ENCODE measurements at places on chromosomes 7 and 10.

GRCh38 chr7:157152391-157152937, 13.7 kb downstream of the UBE3C start:
- DNase-seq, result no peak

DNA sequence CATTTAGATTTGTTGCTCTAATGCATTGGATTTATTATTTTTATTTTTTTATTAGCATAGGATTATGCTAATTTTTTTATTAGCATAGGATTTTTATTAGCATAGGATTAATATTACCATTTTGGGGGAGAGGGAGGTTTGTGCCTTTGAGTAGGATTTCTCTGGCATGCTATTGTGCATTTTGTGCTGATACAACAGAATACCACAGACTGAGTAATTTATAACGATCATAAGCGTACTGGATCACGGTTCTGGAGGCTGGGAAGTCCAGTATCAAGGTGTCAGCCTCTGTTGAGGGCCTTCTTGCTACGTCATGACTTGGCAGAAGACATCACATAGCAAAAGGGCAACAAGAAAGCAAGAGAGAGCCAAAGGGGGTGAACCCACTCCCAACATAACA, 187.5 kb downstream of the XPNPEP1 start:
- DNase-seq, result no peak

GRCh38 chr10:30455816-30456215, 21.8 kb downstream of the MAP3K8 start:
- DNase-seq, result no peak

- no peak for DNase-seq
Measured at GRCh38 chr10:938941-939678, 7.6 kb upstream of the LARP4B start.

GRCh38 chr10:22372917-22373316, 27.6 kb downstream of the SPAG6 start:
- DNase-seq, result no peak

DNA sequence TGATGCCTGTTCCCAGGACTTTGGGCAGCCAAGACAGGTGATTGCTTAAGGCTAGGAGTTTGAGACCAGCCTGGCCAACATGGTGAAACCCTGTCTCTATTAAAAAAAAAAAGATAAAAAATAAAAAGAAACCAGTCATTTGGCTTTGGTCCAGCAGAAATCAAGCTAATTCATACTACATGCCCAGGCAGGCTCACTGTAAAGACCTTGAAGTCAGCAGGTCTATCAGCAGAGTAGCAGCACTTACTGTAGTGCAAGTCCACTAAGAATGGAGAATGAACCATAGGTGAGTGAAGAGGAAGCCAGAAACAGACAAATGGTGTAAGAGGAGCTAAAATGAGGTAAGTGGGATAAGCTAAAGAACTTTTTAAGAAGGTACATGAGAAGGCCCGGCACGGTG, 24.7 kb downstream of the PSPH start:
- DNase-seq, result no peak

DNA sequence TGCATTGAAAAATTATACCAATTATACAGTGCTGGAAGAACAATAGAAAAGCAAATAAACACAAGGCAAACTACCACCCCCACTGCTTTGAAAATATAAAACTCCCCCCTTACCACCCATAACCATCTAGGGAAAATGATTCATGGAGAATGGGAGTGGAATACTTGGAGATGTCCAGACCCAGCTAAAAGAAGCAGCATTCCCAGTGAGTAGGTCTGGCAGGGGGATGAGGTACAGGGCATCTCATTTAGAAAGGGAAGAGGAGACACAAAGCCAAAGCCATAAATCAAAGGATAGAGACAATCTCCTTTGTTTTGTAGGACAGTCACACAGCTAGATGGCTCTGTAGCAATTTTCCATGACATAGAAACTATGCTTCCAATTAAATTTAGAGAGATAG, 36.0 kb upstream of the DGKI start:
- DNase-seq, result no peak

DNA sequence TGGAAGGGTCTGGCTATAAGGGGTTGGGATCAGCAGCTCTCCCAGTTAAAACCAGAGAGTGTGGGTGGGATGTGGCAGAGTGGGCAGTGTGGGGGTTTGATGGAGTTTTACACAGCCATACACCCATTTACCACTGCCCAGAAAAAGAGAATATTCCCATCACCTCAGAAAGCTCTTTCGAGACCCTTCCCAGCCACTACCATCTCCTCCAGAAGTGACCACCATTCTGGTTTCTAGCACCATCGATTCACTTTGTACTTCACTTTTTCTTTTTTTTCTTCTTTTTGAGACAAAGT, 15.5 kb downstream of the BAG3 start:
- no peak for DNase-seq

- DNase-seq, result no peak
Measured at GRCh38 chr10:73935895-73936294, 25.0 kb downstream of the PLAU start.

GRCh38 chr10:79438021-79438698, 7.3 kb downstream of the ZCCHC24 start:
- peak; percentile 50 for DNase-seq

DNA sequence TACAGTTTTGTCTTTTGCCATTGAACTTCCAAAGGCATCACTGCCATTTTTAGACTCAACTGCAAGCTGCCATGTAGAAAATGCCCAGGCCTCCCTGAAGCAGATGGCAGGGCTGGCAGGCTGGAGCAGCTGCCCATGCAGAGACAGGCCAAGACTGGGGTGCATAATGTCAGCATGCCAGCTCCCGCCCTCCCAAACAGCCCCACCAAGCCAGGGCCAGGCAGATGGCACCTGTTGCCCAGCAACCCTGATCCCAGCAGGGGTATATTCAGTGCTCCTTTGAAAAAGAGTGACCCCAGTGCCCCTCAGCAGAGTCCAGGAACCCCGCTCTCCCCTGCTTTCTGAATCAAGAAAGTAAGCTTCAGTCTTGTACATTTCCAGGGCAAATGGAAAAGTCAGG, 32.6 kb downstream of the VSTM4 start:
- no peak for DNase-seq

- DNase-seq, result no peak
Measured at GRCh38 chr7:101547022-101547915, 81.8 kb downstream of the MYL10 start.

DNA sequence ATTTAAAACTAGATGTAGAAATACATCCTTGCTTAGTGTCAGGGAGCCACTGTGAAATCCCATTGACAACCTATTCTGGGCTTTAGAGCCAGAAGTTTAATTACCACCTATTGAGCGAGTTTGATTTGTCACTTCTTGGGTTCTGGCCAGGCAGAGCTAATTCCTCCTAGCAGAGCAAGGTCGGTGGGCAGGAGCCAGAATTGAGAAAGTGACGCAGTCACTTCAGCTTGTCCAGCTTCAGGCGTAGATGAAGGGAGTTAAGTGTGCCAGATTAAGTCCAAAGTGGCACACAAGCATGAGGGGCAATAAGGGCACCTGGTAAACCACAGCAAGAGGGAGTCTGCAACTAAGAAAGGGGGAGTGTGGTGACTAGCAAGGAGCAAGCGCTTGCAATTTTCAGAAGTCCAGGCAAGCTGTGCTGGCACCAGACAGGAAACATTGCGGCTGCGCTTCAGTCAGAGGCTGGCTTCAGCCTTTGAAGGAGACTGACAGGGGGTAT, 119.4 kb downstream of the ST7 start:
- peak; percentile 18 for DNase-seq

DNA sequence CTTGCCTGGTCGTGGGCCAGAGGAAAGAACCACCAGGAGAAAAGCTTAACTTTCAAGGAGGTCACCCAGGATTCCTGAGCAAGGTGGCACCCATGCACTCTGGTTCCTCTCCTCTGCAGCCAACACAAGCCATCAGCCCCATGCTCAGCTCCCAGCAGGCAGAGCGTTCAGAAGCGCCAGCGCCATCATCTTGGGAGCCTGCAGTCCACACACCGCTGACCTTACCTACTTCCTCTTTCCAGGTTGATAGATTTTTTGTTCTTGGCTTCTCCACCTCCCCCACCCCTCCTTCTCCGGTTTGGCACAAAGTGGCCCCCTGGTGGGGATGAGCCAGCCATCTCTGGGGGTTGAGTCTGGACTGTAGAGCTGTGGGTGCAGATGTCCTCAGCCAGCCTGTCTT, 1.7 kb upstream of the WDR86 start:
- peak; percentile 99 for DNase-seq

- DNase-seq, result no peak
Measured at GRCh38 chr10:90977855-90978486, 57.1 kb upstream of the ANKRD1 start.

DNA sequence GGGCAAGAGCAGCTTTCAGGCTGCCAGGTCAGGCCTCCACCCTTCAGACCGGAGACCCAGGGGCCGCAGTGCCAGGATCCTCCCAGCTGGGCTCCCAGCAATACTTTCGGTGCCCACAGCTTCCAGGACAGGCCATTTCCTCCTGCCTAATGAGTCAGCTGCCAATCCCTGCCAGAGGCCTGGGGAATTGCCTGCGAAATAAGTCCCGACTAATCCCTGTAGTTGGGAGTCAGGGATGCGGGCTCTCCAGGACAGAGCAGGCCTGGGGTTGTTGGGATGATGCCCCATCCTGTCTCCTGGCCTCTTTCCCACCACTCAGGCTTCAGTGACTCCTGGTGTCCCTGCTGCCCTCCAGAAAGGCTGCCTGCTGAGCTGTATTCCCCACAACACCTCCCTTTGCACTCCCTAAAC, 143.5 kb upstream of the UNC5B start:
- DNase-seq, result no peak

GRCh38 chr7:1912593-1913465, 242.8 kb downstream of the ELFN1 start:
- peak; percentile 73 for DNase-seq

- no peak for DNase-seq
Measured at GRCh38 chr7:64515781-64516180, 47.1 kb downstream of the ZNF680 start.

DNA sequence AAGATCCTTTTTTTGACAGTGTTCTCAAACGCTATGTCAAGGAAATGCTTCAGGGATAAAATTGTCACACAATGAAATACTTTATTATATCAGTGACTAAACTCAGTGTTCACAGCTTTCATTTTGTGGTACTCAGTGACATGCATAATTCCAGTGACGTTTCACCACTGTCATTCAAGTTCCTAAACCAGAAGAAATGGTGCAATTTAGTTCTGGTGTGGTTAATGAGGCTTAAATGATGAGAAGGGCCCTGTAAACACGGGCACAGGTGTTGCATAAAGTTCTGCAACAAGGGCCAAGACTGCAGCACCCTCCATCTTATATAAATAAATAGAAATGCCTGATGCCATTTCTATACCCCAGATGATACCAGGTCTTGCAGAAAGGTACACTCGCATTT, 1247.1 kb downstream of the GATA3 start:
- DNase-seq, result no peak

DNA sequence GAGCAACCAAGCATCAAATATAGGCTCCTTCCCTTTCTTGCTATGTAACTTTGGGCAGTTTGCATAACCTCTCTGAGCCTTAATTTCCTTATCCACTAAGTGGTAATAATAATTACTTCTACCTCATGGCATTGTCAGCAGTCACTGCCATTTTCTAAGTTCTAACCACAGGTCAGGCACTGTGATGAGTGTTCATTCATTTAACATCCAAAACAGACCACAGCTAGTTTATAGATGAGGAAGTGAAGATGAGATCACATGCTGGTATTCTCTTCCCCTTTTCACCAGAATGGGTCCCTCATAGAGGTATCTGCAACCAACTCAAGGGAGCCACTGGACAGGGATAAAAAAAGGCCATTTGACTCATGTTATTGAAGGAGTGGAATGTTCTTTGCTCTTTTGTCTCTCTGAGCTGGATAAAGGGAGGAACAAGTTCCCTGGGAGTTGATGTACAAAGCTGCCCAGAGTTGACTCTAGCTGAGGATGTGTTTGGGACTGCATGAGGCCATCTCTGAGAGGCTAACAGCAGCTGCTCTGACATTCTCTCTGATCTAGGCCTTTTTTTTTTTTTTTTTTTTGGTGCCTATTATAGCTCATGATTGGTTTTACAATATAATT, 65.0 kb downstream of the DNAJC12 start:
- DNase-seq, result peak; percentile 87

- no peak for DNase-seq
Measured at GRCh38 chr7:131587315-131587923, 31.0 kb upstream of the PODXL start.

DNA sequence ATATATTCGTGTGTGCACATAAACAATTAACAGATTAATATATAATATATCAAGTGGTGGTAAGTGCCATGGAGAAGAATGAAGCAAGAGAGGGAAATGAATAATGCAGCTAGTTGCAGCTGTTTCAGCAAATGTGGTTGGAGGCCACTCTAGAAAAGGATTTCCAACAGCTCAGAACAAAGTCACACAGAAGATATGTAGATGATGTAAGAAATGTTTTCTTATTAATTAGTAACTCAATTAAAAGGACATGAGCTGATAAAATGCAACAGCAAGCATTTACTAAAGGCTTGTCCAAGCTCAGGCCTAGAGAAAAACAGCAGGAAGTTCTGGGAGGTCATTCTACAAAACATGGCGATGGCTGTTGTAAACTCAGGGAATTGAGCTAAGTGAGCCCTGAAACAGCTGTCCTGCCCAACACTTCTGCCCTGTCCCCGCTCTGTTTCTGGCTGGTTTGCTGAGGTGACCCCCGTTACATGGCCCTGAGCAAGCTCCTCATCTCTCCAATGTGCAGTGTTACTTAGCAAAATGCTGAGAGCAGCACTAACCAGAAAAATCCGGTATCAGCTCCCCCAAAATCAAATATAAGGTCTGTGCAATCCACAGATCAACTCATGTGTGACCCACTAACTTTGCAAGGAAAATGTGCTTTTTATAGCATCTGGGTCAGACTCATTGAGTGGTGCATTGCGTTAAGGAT, 23.4 kb upstream of the C10orf67 start:
- peak; percentile 2 for DNase-seq

DNA sequence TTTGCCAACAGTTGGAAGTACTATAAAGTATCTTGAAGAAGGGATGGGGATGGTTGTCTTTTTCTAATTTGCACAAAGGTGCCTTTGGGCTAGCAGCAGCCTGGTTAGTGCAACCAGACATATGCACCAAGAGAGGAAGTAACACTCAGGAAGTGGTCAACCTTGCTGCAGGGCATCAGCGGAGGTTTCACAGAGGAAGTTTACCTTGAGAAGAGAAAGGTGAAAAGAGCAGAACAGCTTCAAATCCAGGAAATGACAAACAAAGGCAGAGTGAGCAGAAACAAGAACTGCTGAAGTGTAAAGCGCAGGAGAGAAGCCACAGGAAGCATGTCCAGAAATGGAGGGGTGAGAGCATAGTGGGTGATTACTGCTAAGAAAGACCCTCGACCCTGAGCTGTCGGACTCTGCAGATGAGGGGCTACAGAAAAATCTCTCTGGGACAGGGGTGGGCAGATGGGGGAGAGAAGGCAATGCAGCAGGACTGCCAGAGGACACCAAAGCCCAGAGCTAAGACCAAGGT, 66.9 kb downstream of the STK17A start:
- peak; percentile 87 for DNase-seq

Data from NB4 (cell line).